ENCODE measurements at places on chromosomes 11 and 22.

- no peak for DNase-seq
Observed at GRCh38 chr22:35422936-35423335, 23.0 kb downstream of the MCM5 start.

DNA sequence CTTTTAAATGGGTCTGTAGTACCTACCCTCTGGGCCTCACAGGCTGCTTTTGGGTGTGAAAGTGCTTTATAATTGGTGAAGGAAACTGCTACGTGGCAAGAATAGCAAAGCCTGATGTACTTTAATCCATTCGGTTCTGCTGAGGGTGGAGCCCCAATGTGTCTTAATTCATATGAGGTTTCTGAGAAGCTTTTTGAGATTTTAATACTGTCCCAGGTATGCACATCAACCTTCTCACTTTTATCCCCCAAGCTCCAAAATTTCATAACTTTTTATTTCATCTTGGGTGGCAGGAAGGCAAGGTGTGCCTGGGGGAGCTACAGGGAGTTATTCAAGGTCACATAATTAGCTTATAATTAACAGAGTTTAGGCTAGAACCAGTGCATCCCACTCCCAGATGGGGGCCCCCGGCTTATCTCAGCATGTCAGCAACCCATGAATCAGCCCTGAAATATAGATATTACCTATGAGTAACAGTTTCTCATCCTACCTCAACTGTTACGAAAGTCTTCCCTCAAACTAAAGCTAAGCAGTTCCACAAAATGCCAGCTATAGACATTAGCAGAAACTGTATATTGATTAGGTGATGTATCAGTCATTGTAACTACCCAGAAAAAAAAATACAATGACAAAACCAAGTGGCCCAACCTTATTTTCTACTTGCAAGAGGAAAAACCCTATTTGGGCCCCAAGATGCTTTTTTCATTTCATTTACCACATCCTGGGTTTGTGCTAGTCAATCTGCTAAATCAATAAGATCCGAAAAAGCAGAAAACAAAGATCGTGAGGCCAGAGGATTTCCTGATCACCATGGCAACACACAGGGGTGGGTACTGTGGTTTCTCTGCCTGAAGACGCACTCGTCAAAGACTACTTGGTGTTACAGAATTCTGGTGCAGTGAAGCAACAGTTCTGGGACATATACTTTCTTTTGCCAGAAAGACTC, 26.7 kb downstream of the CD44 start:
- DNase-seq = peak; percentile 99

DNA sequence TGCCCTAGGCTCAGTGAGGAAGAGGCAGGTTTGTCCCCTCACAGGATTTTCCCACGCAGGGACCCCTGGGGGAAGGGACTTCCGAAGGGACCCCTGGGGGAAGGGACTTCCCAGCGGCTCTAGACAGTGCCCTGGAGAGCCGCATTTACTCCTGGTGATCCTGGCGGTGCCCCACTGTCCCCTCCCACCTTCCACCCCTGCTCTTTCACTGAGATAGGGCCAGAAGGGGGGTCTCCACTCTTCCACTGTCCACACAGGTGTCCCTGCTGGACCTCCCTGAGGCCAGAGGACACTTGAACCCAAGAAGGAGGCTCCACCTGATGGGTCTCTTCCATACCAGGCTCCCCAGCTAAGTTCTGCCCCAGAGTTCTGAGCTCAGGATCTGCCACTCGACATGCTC, 1333.9 kb downstream of the BRD1 start:
- DNase-seq = no peak

DNA sequence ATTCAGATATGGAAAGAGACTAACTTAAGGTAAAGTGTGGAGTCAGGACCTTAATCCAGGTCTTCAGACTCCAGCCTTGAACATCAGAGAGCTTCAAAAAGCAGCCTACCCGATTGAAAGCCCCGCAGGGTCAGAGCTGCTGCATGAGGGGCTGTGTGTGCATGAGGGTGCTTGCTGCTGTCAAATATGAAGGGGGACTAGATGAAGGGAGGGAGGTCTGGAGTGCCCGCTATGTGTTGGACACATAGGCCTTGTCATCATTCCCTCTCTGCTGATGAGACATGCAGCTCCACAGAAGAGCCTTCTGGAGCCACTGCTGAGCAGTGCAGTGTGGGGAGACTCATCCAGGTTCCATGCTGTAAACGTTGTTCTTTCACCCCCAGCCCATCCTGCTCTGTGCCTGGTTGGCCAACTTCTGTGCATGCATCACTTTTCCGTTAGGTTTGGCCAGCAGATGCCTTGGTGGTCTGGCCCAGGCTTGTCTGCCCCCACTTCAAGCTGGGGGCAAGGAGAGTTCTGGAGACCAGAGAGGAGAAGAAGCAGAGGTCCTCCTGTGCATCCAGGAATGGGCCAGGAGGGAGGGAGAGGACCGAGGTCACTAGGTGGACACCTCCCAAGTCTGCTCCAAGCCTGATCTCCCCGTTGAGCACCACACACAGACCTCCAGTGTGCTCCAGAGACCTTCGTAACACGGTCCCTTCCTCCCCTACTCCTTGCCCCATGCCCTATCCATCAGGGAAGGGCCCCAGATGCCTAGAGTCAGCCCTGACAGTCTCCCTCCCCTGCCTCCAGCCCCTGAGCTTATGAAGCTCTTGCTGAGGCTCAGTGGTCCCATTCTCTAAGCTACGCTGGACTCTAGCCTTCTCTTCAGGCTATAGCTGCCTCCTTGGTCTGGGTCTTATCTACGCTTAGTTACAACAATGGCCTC, 32.0 kb downstream of the LRRC32 start:
- DNase-seq = no peak

DNA sequence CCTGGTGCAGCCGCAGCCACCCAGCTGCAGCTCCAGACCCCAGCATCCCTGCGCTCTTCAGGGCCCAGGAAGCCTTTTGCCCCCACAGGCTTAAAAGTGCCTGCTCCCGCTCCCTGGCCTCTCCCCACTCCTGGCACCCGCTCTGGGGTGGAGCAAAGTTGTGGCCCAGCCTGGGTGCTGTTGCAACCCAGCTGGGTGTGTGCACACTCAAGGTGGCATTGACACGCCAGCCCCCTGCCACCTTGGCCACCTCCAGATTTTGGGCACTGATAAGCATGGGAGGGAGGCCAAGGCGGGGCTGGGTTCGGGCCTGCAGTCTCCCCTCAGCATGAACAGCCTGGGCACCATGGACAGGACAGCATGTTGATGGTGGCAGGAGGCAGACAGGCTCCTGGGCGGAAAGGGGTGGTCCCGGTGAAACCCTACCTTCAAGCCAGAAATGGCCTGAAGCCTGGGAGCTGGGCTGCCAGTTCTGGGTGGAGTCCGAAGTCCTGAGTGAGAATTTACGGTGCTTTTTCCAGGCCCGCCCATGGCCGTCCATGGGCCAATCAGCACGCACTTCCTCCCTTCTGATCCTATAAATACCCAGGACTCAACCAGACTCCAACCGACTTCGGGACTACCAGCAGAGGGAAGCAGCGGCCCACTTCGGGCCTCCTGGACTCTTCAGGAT, 23.6 kb upstream of the RNASEH2C start:
- no peak for DNase-seq

GRCh38 chr22:39215070-39215396, 29.7 kb downstream of the PDGFB start:
- no peak for DNase-seq

GRCh38 chr11:85774256-85775101, 36.5 kb downstream of the SYTL2 start:
- DNase-seq = no peak

GRCh38 chr11:6397636-6398035, 7.4 kb downstream of the SMPD1 start:
- no peak for DNase-seq

- no peak for DNase-seq
Observed at GRCh38 chr11:45625611-45626010, 39.8 kb downstream of the CHST1 start.

- no peak for DNase-seq
Observed at GRCh38 chr11:63343130-63343529, 26.5 kb upstream of the SLC22A9 start.

GRCh38 chr22:44497218-44497904, 672 bp downstream of the RTL6 start:
- peak; percentile 21 for DNase-seq

DNA sequence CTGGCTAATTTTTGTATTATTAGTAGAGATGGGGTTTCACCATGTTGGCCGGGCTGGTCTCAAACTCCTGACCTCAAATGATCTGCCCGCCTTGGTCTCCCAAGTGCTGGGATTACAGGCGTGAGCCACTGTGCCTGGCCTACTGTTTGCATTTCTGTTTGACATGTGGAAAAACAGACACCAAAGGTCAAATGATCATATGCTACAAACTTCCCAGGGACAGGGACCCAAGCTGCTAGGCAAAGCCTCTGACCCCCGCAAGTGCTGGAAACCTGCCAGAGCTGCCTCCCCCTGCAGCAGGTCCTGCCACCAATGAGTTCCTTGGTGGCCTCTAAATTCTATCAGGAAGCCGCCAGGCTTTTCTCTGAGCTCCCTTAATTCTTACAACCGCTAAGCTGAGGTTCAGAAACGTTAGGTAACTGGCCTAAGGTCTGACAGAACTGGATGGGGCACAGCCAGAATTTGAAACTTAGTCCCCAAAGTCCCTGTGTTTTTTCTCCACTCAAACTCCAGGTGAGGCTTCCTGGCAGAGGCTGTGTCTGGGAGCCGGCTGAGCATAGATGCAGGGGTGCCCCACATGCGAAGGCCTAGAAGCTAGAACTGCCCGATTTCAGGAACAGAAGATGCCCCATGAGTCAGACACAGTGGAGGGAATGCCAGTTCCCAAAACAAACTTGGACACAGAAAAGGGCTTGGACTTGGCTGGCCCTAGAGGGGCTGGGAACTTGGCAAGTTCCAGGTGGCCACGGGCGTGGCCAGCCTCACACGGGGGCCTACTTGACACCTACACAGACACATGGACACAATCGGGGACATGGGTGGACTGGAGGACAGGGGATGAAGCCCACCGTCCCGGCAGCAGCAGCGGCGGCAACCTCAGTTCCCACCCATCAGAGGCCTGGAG, 7.4 kb downstream of the CSNK1E start:
- DNase-seq = no peak
